Neuronal stem cell (in vitro differentiated cells): ENCODE measurements at places on chromosomes 1 and 21.

- no peak overlapping the region for H3K27ac ChIP-seq
- peaks cover 10% of the 10 kb centered on the region for H3K4me1 ChIP-seq
- H3K36me3 ChIP-seq, result no peaks in the 10 kb centered on the region
- DNase-seq, result no peak
- no peak overlapping the region for H3K4me3 ChIP-seq
Measured at GRCh38 chr1:20322825-20323612, 32.3 kb downstream of the VWA5B1 start.

DNA sequence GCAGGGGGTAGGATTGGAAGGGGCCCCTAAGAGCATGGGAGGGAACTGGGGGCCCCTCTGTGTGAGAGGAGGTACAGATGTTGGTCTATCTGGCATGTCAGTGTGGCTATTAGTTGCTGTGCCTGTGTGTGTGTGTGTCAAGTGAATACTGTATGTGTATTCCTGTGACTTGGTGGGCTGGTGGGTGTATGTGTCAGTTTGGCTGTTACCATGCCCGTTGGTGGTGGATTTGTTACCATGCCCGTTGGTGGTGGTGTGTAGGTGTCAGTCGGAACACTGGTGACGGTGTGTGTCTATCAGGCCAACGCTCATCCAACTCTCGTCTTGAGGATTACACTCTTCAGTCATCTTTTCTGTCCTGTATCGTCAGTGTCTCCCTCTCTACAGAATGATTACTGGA, 22.6 kb downstream of the TFAP2E start:
- DNase-seq, result no peak
- no peaks in the 10 kb centered on the region for H3K27me3 ChIP-seq
- H3K27ac ChIP-seq, result no peak overlapping the region
- H3K4me1 ChIP-seq, result no peaks in the 10 kb centered on the region
- H3K4me3 ChIP-seq, result peak overlapping the region; percentile 22
- H3K36me3 ChIP-seq, result peaks cover 5% of the 10 kb centered on the region

DNA sequence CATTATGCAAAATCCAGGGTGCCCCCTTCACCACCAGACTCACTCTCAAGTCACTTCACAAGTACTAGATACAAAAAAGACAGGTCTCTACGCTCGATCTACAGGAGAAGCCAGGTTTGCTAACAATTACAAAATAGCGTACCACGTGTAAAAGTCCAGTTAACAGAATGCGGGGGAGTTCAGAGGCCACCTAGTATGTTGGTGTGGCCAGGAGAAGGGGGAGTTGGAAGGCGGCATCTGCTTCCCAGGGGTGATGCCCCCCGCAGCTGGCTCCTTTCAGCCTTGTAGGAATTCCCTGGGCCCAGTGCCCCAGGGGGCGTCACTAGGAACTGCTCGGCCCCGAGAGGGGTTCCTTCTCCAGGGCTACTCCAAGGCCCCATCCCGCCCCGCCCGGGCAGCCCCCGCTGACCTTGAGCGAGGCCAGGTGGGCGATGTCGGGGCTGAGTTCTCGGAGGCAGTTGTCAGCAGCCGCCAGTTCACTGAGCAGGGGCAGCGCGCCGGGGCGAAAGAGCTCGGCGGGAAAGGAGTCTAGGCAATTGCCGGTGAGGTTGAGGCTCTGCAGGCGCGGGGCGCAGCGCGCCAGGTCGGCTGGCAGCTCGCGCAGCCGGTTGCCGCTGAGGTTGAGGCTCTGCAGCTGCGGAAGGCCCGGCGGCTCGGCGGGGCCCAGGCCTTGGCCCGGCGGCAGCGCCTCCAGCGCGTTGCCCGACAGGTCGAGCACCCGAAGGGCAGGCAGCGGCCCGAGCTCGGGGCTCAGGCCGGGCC, 664 bp downstream of the LRRC47 start:
- H3K4me1 ChIP-seq, result peaks cover 11% of the 10 kb centered on the region
- H3K27ac ChIP-seq, result no peak overlapping the region
- no peak for DNase-seq
- no peaks in the 10 kb centered on the region for H3K27me3 ChIP-seq
- H3K36me3 ChIP-seq, result peaks cover 2% of the 10 kb centered on the region

DNA sequence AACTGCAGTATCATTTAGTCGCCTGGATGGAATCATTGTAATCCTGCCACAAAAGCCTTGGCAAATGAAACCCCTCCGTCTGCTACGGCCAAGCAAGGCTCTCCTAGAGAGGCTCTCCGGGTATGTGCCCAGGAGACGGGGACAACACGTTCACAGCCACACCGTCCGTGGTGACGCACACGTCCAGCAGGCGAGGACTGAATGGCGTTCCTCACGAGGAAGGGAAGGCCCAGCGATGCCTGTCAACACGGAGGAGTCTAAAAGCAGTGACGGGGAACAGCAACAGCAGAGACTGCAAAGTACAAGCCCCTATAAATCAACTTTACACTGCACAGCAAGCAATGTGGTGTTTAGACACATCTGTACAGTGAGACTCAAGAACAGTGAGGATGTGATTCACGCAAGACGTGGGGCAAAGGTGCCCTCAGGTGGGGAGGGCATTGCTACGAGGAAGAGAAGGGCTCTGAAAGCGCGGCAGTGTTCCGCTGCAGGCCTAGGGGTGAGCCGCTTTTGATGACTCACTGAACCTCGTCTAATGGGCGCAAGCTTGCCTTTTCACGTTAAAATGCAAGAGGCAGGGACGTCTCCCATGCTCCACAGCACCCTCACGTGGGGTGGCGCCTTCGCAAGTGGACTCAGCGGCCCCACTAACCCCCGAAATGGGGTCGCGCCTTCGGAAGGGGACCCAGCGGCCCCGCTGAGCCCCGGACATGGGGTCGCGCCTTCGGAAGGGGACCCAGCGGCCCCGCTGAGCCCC, 6.8 kb downstream of the WRAP73 start:
- H3K4me1 ChIP-seq, result peaks cover 3% of the 10 kb centered on the region
- H3K27ac ChIP-seq, result no peak overlapping the region
- no peak for DNase-seq
- peaks cover 8% of the 10 kb centered on the region for H3K36me3 ChIP-seq
- H3K27me3 ChIP-seq, result no peaks in the 10 kb centered on the region
- no peak overlapping the region for H3K4me3 ChIP-seq

DNA sequence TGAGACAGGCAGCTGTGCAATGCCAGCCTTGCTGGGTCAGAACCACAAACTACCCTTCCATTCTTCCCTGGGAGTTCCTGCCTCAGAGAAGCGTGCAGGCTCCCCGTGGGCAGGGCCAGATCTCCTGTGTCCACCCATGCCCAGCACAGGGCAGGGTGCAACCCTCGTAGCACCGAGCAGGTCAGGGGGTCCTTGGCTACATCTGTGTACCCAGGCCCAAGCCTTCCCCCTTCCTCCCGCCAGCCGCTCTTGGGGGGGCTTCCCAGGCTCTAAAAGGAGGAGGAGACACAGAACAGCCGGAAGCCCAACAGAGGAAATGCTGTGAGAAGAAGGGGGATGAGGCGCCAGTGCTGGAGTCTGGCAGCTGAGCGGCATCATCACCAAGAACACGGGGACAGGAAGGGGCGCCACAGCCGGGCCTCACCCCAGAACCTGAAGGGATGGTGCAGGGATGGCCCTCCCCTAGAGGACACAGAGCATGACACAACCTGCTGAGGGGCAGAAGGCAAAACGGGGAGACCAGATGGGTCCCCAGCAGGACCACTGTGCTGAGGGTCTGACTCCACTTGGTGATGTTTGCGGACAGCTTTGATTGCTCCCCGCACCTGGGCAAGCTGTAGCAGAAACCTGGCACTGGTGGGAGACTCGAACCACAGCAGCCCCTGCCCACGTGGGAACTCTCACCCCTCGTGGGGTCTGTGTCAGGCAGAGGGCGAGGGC, 233.2 kb downstream of the NPHP4 start:
- no peaks in the 10 kb centered on the region for H3K4me1 ChIP-seq
- H3K27me3 ChIP-seq, result no peaks in the 10 kb centered on the region
- no peak for DNase-seq
- H3K36me3 ChIP-seq, result no peaks in the 10 kb centered on the region

DNA sequence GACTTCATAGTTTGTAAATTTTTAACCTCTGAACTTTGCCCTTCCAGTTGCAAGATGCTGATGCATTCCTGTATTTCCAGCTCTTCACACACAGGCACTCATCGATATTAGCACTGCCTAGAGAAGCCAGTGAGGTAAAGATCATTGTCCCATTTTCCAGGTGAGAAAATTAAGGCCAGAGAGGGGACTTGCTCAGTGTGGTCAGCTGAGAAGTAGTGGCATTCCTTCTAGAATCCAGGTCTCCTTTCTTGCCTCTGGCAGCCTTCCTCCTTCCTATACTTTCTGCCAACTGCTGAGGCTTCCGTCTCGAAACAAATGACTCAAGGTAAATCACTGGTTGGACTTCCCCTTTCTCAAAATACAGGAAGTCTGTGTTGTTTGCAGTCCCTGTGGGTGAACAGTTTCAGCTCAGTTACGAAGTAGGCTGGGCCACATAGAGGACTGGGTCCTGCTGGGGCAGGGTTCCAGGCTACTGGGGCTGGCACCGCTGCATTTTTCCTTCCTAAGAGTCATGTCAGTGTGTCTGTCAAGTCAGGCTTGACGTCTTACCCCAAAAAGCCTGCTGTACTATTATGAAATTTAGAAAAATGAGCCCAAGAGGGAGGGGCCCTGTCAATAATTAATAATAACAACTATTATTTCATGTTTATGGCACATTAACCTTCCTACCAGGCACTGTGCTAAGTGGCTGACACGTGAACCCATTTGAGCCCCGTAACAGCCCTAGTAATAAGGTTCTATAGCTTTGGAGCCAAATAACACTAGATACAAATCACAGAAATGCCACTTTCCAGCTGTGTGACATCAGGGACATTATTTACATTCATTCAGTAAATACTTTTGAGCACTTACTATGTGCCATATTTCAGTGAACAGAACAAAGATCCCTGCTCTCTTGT, 16.6 kb upstream of the RNF19B start:
- no peak overlapping the region for H3K4me3 ChIP-seq
- DNase-seq, result no peak
- no peaks in the 10 kb centered on the region for H3K36me3 ChIP-seq

DNA sequence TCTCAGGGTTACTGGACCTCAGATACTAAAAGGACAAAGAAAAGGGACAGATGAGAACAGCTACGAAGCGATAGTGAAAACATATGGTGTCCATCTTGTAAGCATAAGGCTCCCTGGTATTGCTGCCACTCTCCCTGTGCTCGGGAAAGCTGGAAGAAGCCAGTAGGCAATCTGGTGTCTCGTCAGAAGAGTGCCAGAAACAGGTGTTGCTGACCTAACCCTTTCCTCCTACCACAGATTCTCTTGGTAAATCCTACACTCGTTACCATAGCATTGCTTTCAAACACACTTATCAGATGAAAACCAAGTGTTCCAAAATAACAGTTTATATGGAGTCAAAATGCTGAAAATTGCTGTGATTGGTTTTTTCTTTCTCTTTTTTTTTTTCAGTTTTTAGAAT, 146.3 kb downstream of the NRIP1 start:
- peaks cover 2% of the 10 kb centered on the region for H3K4me1 ChIP-seq
- no peaks in the 10 kb centered on the region for H3K27me3 ChIP-seq
- no peak overlapping the region for H3K27ac ChIP-seq
- no peak overlapping the region for H3K4me3 ChIP-seq
- no peaks in the 10 kb centered on the region for H3K36me3 ChIP-seq

DNA sequence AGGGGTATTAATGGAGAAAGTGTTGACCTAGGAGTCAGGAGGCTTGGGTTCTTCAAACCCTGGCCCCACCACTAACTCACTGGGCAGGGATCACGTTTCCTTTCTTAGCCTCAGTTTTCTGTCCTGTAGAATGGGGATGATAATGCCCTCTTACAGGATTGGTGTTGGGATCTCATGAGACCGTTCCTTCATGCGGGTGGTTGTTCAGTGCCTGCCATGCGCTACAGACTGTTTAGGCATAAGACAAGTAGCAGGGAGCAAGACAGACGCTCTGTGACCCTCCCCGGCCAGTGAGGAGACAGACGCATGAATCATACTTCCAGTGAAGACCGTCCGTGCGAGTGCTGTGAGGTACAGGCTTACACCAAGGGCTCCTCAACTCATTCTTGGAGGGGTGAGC, 81.7 kb downstream of the MAN1C1 start:
- H3K27me3 ChIP-seq, result no peaks in the 10 kb centered on the region
- no peak overlapping the region for H3K4me3 ChIP-seq
- H3K36me3 ChIP-seq, result peaks cover 2% of the 10 kb centered on the region
- H3K4me1 ChIP-seq, result peaks cover 37% of the 10 kb centered on the region
- no peak for DNase-seq
- H3K27ac ChIP-seq, result no peak overlapping the region
